Airway epithelial cell (primary cell): ENCODE measurements at places on chromosomes 5 and 9. TPM values are rescaled to one million over a fixed set of nuclear protein-coding genes. Genes with fewer than 3 reads are reported as not detected.

The LHX3 gene
- total RNA-seq = not detected in 2 replicates

The OR13J1 gene
- not detected in 2 replicates for total RNA-seq

The CD72 gene
- total RNA-seq = 0.56 TPM in 1 of 2 replicates, not detected in the other

The S1PR3 gene
- total RNA-seq = 0.70 and 2.4 TPM in 2 replicates

The DRD1 gene
- total RNA-seq = not detected in 2 replicates

The GPR151 gene
- total RNA-seq = not detected in 2 replicates

The LCN1 gene
- total RNA-seq = not detected in 2 replicates

The UNC13B gene
- 10.9 and 14.9 TPM in 2 replicates for total RNA-seq

The SLC46A2 gene
- total RNA-seq = not detected in 2 replicates

The NR4A3 gene
- total RNA-seq = 0.21 TPM in 1 of 2 replicates, not detected in the other

The NR5A1 gene
- not detected in 2 replicates for total RNA-seq

The SEMA4D gene
- total RNA-seq = 3.4 and 5.2 TPM in 2 replicates

The RNF208 gene
- total RNA-seq = 0.70 and 1.5 TPM in 2 replicates

The GZMA gene
- not detected in 2 replicates for total RNA-seq

The GFPT2 gene
- 2.5 and 3.9 TPM in 2 replicates for total RNA-seq

The PHF24 gene
- under 0.01 and 0.23 TPM in 2 replicates for total RNA-seq

The ZNF483 gene
- total RNA-seq = 1.1 and 2.3 TPM in 2 replicates

The TMEM252 gene
- total RNA-seq = not detected in 2 replicates

The PCDHB11 gene
- 0.09 TPM in 1 of 2 replicates, not detected in the other for total RNA-seq

The SLC1A3 gene
- 2.7 and 12.1 TPM in 2 replicates for total RNA-seq

The WASHC1 gene
- 2.9 and 7.9 TPM in 2 replicates for total RNA-seq

The SPATA31A3 gene
- total RNA-seq = not detected in 2 replicates

The TTLL11 gene
- total RNA-seq = 5.1 and 6.2 TPM in 2 replicates

The CMBL gene
- total RNA-seq = 0.98 and 3.1 TPM in 2 replicates
